ENCODE measurements at places on chromosomes 16 and 17.

DNA sequence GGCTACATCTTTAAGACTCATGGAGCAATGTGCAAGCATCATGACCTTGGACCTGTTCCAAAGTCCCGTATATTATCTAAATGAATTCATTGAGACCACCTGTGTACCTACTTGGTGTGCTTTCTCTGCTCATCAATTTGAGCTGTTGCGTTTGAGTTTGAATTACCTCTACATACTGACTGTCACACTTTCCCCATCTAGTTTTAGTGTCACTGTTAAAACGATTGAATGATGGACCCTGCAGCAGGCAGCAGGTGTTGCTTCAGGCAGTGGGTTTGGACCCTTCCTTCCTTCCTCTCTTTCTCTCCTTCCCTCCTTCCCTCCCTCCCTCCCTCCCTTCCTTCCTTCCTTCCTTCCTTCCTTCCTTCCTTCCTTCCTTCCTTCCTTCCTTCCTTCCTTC is 33.9 kb upstream of the ZKSCAN2 start:
- no peak for DNase-seq

DNA sequence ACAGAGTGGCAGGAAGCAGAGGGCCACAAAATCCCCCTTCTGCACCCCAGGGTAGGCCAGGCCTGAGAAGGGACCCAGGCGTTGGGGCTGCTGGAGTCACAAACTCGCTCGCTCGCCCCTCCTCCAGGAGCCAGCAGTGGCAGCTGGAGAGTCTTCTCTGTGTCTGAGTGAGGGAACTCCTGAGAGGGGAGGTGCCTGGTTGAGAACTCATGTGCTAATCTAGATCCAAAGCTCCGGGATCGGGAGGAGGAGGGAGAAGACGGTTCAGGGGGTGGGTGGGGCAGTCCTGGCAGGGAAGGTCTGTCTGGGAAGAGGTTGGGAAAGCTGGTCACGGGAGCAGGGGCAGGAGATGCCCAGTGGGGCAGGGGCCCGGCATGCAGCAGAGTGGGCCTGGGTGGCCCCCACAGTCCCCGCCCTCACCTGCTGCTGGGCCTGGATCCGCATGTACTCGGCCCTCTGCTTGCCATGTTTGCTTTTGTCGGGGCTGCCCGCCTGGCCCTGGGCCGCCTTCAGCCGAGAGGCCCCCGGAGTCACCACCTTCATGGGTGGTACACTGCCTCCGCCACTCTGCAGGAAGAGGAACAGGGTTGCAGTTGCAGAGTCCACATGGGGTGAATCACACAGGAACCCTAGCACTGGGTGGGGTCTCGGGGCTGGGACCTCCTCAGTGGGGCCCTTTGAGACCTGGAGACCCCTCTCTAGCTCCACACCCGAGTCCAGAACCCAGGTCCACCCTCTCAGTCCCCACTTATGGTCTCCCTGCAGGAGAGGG is 62.2 kb downstream of the SRCIN1 start:
- no peak for DNase-seq

DNA sequence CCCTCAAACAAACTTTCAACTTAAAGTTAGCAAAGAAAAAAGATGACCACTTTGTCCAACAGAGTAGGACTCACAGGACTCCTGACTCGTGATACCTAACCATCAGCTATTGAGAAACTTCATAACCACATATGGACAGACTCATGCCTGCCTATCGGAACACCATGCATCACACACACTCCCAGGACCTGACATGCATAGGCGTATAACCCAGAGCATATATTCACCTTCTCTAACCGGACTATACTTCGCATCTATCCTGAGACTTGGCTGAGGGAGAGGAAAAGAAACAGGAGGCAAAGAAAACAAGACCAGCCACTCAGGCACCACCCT is 2.2 kb downstream of the PIP4K2B start:
- DNase-seq, result no peak

GRCh38 chr17:82000803-82001570 is 21.7 kb downstream of the CENPX start:
- no peak for DNase-seq

GRCh38 chr16:15966420-15966819 is 17.0 kb downstream of the ABCC1 start:
- no peak for DNase-seq

DNA sequence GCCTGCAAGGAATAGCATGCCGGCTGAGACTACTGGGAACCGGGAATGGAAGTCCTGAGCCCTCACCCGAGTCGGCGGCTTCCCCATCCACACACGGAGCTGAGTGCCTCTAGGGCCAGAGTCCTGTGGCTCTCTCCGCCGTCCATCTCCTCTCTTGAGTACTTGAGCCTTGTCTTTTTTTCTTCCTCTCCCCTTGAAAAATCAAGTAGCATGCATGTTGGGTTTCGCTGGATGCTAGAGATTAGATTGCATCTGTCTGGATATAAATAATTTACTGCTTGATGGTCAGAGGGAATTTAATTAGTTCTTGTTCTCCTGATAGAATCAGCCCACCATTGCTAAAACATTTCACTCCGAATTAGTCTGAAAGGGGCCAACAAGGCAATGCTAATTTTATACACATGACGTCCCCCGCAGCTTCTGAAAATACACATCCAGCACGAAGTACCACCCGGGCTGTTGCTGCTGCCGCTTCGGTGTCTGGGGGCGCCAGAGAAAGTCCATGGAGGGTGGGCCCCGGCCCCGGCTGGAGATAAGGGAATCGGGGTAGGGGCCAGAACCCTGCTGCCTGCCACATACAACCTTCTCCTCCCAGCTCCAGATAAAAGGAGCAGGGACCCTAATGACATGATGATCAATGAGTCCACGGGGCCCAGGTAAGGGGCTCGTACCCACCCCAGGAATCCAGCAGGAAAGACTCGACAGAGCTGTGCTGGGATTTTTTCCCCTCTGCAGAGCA is 48.5 kb downstream of the RBFOX3 start:
- no peak for DNase-seq

DNA sequence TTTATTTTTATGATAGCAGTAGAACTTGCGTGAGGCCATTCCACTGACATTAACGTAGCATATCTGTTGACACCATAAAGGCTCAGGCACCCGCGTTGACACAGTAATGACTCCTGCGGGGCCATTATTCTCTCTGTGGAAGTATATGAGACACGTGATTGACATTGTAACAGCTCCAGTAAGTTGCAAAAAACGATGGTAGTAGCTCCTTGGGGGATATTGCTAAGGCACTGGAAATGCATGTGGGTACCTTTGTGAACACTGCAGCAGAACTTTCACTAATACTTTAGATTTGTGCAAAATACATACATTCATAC is 918.8 kb upstream of the CDH8 start:
- no peak for DNase-seq

DNA sequence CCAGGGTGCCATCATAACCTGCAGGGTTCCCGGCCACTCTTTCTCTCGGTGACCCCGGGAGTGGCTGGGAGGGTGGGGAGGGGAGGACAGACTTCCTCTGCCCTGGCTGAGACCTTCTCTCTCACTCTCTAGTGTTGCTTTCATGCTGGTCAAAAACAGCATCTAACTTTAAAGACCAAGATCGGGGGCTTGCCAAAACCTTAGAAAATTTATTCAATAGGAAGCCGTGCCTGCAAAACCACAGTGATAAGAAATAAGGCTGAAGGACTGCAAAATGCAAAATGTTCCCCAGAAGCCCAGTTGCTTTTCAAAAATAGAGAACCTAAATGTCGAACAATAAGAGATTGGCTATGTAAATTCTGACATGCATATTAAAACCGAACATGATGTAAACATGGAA is 344.0 kb downstream of the FOXL1 start:
- no peak for DNase-seq

DNA sequence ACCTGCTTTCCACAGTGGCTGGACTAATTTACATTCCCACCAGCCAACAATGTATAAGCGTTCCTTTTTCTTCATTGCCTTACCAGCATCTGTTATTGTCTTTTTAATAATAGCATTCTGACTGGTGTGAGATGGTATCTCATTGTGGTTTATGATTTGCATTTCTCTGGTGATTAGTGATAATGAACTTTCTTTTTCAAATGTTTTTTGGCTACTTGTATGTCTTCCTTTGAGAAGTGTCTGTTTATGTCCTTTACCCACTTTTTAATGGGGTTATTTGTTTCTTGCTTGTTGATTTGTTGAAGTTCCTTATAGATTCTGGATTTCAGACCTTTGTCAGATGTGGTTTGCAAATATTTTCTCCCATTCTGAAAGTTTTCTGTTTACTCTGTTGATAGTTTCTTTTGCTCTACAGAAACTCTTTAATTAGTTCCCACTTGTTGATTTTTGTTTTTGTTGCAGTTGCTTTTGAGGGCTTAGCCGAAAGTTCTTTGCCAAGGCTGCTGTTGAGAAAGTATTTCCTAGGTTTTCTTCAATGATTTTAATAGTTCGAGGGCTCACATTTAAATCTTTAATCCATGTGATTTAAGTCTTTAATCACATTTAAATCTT is 26.8 kb downstream of the ITGAM start:
- DNase-seq, result no peak

- DNase-seq, result no peak
Measured at GRCh38 chr16:50193594-50193993, 40.5 kb downstream of the TENT4B start.

DNA sequence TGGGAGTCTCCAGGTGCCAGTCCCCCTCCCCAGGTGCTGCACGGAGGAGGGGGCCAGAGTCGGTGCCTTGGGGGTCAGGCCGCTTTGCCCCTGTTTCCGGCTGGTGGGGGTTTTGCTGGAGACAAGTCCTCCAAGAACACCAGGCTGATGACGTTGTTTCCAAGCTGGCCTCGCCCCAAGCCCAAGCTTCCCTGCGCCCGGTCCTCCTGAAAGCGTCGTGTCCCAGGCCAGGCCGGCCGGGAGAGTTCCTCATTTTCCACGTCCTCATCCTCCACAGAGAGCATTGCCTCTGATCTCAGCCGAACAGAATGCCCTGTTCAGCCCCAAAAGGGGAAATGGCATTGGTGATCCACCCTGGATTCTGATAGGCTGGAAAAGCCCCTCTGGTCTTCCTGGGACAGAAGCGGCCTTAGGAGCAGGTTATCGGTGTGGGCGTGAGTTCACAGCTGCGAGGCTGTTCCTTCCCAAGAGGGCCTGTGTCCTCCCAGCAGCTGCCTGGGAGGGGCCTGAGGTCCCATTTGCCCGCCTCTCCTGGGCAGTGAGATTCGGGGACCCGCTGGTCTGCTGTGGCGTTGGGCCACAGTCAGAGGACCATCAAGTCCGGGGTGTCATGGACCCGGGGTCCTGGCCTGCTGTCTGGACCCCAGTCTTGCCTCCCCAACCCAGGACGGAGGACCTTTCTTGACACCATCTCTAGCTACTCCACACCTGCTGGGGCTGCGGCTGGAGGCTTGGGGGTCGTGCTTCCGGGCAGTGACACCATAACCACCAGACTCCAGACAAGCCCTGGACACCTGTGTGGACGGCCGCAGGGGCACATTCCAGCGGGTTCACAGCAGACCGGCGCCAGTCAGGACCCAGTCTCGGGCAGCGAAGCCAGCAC is 7.1 kb downstream of the SOX8 start:
- no peak for DNase-seq

DNA sequence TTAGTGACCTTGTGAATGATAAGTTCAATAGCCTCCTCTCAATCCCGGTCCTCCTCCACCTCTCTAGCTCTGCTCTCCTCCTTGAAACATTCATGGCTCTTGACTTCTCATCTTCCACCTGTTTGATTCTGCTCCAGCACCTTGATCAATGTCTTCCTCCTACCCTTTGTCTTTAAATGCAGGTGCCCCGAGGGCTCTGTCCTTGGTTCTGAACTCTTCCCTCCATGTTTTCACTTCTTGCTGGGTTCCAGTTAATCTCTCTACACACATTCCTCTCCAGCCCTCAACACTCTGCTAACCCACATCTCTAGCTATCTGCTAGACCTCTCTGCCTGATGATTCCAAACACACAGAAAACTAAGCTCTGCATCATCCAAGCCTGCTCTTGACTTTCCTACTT is 13.4 kb downstream of the CD300E start:
- no peak for DNase-seq

DNA sequence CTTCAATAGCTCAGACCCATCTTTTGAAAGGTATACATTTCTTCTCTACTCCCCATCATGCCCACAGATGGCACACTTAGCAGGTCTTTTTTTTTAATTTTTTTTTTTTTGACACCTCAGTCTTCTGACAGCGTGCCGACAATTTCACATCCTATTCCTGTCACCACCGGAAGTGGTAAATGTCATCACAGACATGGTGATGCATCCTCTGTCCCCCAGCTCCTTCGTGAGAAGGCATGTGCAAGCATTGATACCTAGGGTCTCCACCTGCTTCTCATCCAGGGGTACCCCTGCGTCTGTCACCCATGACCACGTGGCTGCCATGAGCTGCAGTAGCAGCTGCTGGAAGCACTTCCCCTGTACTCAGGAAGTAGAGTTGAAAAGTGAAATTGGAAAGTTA is 35.6 kb downstream of the ELAC2 start:
- no peak for DNase-seq

GRCh38 chr16:1543085-1543896 is 9.8 kb downstream of the TMEM204 start:
- peak; percentile 20 for DNase-seq
